ENCODE measurements at places on chromosomes 16 and 17. TPM values are rescaled to one million over a fixed set of nuclear protein-coding genes. Genes with fewer than 3 reads are reported as not detected.

The HOXB2 gene
- 12.7 TPM for total RNA-seq

The ODAD4 gene
- total RNA-seq = 3.4 TPM

The KRT31 gene
- total RNA-seq = not detected

The FBXW10 gene
- total RNA-seq = not detected

The NOS2 gene
- total RNA-seq = 0.25 TPM

The CSH1 gene
- not detected for total RNA-seq

The TSNAXIP1 gene
- total RNA-seq = 3.4 TPM

The TPSD1 gene
- not detected for total RNA-seq

The QPRT gene
- total RNA-seq = 34.7 TPM

- DNase-seq = no peak
Observed at GRCh38 chr17:77106874-77107358, 33.9 kb upstream of the SEC14L1 start.

DNA sequence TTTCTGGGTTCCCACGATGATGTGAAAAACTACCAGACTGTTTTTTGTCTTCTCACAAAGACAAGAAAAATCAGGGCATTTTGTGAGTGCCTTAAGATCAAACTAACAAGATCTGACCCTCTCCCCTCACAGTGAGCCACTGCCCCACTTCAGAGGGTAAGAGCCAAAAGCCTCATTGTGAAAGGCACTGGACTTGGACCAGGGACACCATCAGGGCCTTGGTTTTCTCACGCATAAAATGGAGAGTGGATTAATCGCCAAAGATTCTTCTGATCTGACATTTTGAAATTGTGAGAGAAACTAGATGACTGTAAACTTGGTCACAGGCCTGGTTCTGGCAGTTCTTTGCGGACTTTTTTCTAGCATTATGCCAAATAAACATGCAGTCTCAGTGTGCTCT lies 21.0 kb upstream of the ENDOV start:
- no peak for DNase-seq

DNA sequence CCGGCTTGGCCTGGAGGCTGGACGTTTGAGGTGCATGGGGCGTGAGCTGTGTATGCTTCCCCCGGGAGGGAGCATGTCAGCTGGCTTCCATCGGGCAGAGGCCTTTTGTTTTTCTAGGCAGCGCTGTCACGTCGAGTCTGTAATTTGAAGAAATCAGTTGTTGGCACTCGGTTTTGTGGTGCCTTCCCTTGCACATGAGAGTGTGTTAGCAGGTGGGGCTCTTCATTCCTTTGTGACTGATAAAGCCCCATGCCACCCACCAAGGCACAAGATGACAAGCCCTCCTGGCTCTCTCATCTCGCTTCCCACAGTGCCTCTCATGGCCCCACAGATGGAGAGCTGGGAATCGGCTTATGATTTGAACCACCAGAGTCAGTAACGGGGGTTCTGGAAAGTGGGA lies 72.1 kb downstream of the BANP start:
- DNase-seq = no peak

DNA sequence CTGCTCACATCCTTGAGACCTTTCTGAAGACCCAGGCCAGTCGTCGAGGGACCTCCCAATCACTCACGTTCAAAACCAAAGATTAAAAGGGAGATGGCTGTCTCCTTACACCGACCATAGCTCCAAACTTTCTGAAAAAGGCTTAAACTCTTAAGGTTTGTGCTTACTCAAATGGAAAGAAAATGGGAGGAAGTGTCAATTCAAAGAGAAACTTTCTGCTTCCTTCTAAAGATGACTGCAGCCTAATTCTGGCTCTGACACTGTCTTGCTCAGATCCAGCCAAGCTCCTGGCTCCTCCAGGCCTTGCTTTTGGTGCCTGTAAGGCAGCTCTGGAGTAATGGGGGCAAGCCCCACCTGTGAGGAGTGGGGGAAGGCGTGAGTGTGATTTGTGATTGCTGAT lies 54.9 kb upstream of the WSB1 start:
- DNase-seq = no peak

DNA sequence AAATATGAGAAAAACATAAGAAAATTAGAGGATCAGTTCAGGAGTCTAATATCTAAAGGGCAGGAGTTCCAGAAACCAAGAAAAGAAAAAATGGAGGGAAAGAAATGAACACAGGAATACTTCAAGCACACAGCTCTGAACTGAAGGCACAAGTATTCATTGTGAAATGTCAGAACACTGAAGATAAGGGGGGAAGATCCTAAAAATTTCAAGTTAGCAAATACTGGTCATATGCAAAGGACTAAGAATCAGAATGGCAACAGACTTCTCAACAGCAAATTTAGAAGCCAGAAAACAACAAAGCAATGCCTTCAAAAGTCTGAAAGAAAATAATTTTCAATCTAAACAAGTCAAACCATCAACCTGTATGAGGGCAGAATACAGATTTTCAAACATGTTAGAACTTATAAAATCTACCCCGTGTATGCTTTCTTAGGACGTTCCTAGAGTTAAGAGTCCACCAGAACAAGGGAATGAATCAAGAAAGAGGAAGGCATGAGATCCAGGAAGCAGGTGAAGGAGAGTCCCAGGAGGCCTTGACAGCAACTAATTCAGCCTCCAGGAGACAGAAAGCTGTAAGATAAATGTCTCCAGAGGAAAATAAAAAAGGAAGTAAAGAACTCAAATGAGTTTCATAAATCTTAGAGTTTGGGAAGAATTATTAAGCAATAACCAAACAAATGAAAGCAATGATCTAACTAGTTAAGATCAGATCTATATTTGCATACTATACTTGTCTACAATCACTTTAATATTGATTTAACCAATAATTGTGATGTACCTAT lies 2.8 kb downstream of the BRD7 start:
- no peak for DNase-seq

DNA sequence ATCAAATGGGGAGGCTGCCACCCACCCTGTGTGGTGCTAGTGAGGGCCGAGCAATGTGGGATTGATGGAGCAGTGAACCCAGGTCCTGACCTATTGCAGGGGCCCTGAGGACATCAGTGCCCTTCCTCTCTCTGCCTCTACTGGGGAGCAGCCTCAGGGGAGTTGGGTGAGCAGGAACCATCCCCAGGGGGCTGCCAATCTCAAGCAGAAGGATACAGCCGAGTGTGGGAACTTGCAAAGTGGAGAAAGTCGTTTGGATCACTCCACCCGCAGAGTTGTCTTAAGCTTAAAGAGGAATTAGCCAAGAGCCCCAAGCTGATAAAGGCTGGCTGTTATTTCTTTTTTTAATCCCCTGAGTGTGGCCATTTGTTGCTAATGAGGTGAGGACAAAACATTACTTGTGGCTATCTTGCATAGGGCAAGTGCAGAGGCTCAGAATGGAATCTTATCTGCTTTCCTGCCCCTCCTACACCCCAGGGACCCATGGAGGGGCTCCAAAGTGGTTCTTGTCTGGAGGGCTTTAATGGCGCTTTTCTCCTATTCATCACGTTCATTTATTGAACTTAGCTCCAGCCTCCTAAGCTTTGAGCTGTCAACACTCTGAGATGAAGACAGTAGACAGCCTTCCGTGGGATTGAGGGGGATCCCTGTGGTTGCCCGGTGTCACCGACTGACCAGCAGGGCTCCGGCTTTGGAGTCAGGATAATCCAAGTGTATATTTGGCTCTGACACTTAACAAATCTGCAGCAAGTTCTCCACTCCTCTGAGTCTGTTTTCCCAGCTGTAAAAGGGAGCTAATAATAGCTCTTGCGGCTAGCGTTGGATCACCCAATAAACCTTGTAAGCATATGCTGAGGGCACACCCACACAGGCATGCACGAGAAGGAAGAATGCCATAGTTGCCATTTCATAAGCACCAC lies 45.1 kb downstream of the MYH11 start:
- DNase-seq = peak; percentile 39

DNA sequence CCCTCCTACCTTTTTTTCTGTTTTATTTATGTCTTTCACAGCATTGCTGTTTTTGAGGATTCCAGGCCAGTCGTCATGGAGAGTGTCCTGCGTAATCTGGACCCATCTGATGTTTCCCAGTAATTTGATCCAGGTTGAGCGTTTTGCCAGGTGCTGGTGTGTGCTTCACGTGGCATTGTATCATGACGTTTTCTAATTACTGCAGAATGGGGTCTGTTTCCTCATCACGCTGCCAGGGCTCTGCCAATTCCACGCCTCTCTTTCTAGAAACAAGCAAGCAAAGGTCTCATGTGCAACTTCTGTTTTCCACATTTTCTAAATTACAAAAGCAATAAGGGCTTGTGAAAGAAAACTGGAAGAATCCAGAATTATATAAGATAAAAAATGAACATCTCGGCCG lies 28.3 kb upstream of the BHLHA9 start:
- no peak for DNase-seq

- no peak for DNase-seq
Observed at GRCh38 chr17:22490399-22490798, 798.1 kb downstream of the KCNJ18 start.

DNA sequence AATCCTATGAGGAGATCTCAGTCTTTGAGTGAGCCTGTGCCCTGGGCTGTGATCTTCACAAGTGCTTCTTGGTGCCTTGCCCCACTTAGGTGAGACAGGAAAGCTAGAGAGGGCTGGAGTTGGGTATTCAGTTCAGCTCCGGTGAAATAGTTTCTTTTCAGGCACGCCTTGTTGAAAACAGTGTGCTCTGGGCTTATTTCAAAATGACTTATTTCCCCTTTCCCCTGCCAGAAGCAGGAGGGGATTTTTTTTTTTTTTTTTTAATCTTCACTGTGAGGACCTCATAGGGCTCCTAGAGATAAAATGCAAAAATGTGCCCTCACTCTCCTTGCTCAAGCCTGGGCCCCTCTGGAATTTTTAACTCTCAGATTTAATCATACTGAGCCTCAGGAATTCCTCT lies 27.2 kb downstream of the MOSMO start:
- no peak for DNase-seq

GRCh38 chr17:45248132-45248957 lies 13.5 kb downstream of the SPATA32 start:
- no peak for DNase-seq

DNA sequence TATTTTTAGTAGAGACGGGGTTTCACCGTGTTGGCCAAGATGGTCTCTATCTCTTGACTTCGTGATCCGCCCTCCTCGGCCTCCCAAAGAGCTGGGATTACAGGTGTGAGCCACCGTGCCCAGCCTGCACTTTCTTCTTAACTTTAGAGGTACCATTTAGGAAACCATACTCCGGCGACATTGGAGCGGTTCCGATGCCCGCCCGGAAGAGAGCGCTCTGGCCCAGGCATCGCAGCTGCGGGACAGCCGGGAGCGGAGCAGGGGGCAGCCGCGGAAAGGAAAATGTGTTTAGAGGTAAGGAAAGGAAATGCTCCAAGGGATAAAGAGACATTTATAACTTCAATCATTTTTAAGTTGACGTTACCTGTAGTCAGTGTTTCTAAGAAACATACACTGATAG lies 6.0 kb upstream of the HS3ST3B1 start:
- no peak for DNase-seq

DNA sequence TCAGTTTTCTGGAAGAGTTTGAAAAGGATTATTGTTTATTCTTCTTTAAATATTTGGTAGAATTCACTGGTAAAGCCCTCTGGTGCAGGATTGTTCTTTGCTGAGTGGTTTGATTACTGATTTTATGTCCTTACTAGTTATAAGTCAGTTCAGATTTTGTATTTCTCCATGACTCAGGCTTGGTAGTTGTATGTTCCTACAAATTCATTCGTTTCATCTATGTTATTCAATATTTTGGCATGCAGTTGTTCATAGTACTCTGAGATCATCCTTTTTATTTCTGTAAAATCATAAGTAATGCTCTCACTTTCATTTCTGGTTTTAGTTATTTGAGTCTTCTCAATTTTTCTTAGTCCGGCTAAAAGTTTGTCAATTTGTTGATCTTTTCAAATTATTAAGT lies 58.1 kb upstream of the CRYM start:
- no peak for DNase-seq

- DNase-seq = no peak
Observed at GRCh38 chr17:37182786-37183465, 192.9 kb upstream of the C17orf78 start.

GRCh38 chr16:48110982-48111381 lies 44.8 kb downstream of the ABCC12 start:
- DNase-seq = no peak

DNA sequence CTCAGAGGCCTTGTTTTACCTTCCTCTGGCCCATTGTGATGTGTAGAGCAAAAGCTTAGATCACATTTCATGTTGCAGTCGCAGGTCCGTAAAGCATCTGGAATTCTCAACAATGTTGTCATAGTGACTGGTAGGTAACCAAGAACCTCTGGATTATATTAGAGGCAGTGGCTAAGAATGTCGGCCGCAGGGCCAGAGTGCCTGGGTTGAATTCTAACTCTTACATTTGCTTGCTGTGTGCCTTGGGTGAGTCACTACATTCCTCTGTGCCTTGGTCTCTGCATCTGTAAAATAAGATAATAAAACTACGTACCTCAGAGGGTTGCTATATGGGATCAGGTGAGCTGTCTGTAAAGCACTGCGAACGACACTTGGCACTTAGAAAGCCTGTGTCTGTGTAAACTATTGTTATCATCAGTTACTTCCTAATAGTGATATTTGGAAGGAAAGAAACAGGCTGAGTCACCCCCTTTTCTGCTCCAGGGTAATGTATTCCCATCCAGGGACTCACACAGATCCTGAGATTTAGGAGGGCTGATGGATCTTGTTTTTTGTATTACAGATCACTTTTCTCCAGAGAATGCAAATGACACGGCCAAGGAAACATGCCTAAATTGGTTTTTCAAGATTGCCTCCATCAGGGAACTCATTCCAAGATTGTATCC lies 52.2 kb downstream of the VPS35L start:
- DNase-seq = no peak

- no peak for DNase-seq
Observed at GRCh38 chr17:83103943-83104311, 24.5 kb downstream of the METRNL start.

- no peak for DNase-seq
Observed at GRCh38 chr17:43970366-43970765, 16.6 kb upstream of the PYY start.

GRCh38 chr16:9105189-9105588 lies 13.7 kb downstream of the HAPSTR1 start:
- DNase-seq = no peak

- DNase-seq = no peak
Observed at GRCh38 chr16:72936408-72936807, 111.5 kb downstream of the ZFHX3 start.

DNA sequence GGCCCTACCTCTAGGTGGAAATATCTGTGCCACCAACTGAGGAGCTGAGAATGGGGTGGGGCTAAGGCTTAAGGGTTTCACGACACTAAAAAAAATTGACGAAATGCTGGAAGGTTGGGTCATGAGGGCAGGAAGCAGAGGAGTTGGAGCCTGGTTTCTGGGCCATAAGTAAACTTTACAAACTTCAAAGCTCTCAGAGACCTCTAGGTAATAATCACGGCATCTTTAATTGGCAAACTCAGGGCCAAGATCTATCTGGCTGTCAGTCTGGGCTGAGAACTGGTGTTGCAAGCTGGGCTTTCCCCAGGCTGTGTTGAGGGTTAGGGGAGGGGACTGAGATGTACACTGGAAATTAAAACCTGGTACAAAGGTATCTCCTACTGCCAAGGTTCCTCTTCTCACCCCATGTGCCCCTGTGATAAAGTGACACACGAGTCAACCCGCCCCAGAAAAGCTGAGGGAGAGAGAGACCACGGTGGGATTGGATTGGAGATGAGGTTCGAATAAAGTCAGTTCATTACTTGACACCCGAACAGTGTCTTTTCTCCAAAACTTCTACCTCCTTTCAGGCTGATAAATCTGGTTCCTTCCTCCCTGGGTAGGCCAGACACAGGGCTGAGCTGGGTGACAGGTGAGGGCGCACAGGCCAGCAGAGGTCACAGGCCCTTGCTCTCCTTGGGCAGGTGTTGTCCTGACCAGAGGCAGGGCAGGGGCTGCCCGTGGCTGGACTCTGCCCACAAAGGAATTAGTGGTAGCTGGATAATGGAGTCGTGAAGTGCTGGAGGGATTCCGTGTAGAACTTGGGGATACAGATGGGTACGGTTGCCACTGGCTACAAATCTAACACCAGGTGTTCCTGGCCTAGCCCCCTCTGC lies 4.0 kb upstream of the ZNF768 start:
- no peak for DNase-seq
